Naive thymus-derived CD8-positive, alpha-beta T cell (primary cell): ENCODE measurements at places on chromosomes 1 and 21. TPM values are rescaled to one million over a fixed set of nuclear protein-coding genes. Genes with fewer than 3 reads are reported as not detected.
A peak's percentile ranks its signal among the peaks of the same experiment; 100 is the strongest.

DNA sequence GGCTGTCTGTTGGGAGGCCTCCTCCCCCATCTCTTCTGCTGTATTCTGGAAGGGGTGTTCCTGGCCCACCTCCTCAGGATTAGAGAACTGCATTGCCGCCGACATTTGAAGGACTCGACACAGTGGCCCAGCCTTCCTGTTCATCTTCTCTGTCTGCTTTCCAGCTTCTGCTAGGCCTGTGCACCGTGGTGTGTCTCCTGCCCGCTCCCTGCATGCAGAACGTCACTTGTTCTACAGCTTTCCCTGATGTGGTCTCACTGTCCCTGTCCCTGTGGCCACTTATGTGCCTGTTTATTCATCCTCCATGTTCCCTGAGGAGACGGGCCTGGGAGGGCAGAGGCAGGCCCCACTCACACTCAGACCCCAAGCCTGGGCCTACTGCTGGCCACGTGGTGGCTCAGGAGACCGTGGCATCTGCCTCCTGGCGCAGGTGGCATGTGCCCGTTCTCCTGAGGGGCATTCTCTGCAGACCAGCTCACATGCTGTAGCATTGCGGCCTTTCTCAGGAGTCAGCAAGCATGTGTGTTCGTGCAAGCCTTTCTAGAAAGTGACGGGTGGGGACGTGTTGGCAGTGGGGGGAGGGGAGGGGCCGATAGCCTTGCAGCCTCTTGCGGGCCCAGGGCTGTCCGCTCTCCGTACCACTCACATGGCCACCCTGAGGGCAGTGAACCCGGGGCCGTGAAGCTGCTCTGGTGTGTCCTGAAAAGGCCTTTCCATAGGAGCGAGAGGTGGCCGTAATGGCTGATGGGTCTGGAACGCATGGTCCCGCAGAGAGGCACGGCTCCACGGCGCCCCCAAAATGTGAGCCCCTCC is 35.9 kb downstream of the POFUT2 start:
- no peak for DNase-seq

- no peak for DNase-seq
These were observed 21.9 kb downstream of the ERRFI1 start for GRCh38 chr1:8004113-8004802.

DNA sequence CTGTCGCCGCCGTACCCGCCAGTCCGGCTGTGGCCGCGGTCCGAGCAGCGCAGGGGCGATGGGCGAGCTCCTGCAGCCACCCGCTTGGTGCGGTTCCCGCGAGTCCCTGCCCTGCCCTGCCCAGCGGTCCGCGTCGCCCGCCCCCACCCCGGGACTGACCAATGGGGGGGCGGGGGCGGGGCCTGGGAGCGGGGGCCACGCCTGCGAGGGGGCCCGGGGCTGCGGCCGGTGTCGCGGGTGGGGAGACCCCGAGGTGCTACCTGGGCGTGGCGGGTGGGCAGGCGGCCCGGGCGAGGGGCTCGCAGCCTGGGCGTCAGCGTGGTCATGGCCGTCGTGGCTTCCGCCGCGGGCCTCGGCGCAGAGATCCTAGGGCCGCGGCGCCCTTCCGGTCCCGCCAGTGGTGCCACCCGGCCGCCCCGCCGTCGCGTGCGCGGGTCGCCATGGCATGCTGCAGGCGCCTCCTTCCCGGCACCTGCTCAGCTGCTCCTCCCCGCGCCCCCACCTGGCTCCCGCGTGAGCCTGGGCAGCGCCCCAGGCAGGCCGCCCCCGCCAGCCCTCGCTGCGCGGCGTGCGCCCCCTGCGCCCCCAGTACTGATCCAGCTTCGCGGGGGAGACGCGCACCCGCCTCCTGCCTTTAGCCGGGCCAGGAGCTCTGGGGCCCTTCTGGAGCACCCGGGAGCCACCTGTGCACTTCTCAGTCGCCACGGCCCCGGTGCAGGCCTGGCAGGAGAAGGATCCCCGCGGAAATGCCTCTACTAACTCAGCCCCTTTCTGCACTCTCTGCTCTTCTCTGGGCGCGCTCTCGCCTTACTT is at the start of gene BMP8B:
Gene BMP8B (minus strand): TSS at position 108 of the 813 bp plus-strand sequence. CDS start 380 bp downstream, outside the sequence.
- DNase-seq: peak; percentile 26

GRCh38 chr21:44940116-44940631 is 345 bp downstream of the SLX9 start:
- DNase-seq: no peak

DNA sequence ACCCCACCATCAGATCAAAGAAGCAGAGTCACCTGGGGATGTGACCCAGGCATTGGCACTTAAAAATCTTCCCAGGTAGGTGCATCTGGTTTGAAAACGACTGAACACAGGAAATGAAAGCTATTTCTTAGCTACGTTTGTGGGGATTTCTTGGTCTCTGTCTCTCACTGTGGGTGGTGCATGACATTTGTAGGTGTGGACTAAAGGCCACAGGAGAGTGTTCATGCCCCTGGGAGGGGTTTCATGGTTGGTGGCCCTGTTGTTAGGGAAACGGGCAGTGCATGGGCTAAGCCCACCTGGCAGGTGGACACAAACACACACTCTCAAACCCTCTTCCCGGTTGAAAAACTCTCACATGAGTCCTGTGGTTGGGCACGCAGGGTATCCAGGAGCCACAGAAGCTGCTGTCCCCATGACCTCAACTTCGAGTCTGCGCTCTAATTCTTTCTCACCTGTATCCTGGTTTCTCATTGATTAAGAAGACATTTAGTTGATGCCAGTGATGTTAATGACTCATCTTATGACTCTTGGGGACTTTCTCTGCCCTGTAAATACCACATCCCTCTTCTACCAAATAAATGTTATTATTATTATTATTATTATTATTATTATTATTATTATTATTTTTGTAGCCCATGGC is 119.4 kb downstream of the MRPS6 start:
- peak; percentile 7 for DNase-seq

DNA sequence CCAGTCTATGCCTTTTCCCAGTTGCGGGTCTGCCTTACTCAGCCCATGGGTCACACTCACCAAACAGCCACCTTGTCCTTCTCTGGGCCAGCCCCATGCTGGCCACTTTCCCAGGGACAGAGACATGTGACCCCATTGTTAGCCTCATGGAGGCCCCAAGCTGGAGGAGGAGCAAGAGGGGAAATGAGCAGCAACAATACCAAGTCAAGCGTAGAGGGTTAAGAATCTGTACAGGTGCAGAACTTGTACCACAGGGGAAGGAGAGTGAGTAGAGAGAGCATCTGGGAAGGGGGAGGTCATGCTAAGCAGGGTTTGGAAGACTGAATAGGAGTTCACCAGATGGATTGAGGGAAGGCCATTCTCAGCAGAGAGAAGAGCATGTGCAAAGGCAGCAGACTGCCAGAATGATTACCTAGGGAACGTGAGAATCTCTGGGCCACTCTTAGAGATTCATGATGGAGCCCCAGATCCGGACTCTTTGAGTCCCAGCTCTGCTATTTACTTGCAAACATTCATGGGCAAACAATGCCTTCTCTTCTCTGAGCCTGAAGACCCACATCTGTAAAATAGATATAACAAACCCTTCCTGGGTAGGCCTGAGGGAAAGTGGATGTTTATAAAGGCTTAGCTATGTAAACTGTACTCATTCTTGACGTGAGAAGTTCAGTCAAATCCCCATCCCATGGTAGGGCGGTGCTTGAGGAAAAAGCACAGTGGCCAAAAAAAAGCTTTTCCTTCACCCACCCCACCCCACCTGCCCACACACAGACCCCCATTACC is 2.8 kb upstream of the SLC2A1 start:
- no peak for DNase-seq

CASQ1 gene
- total RNA-seq: not detected

FCRLB gene
- 1.2 TPM for total RNA-seq
